ENCODE measurements at places on chromosomes 7 and 10.

DNA sequence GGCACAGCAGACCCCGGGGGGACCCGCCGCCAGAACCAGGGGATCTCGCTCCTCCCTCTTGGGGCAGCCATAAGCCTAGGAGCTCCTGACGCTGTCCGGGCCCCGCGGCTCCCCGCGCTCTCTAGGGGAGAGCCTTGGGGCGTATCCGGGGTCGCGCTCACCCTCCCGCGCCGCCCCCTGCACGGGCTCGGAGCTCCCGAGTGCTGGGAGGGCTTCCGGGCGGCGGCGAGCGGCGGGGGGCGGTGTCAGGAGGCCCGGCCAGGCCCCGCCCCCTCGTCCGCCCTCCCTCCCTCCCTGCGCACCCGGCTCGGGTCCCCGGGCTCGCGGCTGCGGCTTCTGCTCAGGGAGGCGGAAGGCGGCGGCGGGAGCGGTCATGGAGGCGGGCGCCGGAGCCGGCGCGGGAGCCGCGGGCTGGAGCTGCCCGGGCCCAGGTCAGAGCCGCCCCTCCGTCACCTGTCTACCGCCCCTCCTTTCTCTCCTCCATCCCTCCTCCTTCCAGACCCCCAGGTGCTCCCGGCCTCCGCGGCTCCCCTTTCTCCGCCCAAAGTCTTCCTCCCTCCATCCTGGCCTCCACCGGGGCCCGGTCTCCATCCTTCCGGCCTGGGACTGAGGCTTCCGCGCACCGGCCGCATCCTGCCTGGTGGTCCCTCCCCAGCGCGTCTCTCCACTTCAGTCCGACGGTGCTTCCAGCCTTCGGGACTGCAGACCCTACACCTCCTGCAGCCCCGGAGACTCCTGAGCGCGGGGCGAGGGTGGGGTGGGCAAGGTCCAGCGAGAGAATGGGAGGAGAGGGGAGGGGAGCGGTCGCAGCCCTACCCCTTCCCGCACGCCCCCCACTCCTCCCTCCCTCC lies at the start of gene CCDC136:
Gene CCDC136 (plus strand): TSS at position 848 of the 851 bp plus-strand sequence. CDS start 444 bp downstream, outside the sequence.
- DNase-seq: peak; percentile 91

DNA sequence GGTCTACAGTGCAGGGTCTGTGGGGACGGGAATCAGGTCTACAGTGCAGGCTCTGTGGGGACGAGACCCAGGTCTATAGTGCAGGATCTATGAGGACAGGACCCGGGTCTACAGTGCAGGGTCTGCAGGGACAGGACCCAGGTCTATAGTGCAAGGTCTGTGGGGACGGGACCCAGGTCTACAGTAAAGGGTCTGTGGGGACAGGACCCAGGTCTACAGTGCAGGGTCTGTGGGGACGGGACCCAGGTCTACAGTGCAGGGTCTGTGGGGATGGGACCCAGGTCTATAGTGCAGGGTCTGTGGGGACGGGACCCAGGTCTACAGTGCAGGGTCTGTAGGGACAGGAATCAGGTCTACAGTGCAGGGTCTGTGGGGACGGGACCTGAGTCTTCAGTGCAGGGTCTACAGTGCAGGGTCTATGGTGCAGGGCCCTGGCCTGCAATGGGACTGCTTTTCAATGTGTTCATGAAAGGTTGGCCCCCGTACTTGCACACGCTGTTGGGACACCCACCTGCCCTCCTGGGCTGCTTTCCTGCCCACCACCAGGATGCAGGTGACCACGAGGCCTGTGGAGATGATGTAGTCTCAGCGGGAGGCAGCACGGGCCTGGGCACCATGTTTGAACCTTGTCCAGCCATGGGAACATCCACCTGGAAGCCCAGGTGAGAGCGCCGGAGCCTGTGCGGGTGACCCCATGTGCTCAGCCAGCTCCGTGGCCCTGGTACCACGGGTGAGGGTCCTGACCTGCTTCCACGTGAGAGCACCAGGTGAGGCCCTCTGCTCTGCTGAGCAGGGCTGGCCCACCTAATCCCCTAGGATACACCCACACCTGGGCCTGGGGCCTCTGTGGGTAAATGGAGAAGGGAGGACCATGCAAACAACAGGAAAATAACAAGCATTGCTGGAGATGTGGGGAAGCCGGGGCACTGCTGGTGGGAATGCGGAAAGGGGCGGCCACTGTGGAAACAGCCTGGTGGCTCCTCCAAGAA lies 91.4 kb upstream of the DIP2C start:
- no peak for DNase-seq

DNA sequence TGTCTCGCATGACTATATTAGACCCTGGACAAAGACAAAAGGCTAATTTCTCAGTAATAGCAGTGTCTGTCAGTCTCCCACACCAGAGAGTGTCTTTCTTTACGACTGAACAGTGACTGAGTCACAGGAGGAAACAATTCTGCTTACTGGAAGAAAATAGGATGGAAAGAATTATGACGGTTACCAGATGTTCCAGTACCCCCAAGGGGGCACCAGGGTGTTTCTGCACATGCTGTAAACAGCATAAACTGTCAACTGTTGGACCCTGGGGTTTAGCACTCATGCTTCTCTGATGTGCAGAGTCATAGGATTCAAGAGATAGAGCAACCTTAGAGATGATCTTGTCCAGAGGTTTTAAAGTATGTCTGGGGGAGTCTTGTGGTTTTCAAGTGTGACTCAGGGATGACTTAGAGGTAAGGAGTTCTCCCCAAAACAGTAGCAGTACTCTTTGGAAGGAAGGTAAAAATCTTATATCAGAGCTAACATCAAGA lies 291.7 kb downstream of the THSD7A start:
- no peak for DNase-seq

- no peak for DNase-seq
Measured at GRCh38 chr10:44807451-44807850, 103.7 kb upstream of the TMEM72 start.

DNA sequence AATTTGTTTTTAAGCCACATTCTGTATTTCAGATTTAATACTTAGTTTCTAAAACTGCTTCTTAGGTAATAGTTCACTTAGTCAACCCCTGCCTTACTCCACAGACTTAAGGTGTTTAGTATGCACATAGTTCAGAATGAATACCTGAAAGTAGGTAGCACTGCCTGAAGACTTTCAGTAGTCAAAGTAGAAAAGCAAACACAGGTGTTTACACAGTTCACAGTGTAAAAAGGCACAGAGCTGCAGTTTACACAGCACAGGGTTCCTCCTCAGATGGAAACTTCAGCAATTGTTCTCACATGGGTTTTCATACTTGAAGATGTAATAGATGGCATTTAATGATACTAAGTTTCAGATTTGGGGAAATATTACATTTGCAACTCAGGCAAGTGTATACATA lies 3.1 kb upstream of the PKD1L1 start:
- no peak for DNase-seq

DNA sequence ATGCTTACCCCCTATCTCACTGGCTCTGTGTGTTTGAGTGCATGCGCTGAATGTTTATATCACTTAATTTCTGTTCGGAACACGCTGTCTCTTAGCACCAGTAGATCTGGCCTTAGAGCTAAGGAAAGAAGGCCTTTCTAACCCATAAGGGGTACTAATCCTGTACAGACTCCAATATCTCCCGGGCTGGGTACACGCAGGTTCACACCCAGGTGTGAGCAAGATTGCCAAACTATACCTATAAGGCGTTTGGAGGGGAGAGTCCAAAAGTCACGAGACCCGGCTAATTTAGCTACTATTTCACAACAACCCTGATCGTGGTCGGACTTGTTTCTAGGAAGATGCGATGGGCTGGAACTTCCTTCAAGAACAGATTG lies 727 bp upstream of the PDSS1 start:
- no peak for DNase-seq

DNA sequence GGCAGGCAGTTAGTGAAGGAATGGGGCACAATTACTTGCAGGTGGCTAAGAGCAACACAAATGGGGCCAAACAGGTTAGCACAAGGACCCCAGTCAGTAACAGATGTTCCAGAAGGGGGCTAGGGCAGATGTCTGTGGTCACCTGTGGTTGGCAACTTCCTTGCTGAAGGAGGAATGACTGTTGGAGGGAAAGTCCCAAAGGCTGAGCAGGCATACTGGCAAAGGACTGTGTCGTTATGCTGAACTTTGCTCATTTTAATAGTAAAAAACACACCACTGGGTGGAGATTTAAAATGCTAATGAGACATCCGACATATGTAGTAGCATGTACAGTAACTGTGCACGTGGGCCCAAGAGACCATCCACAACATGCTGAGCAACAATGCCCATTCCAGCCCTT lies 511.6 kb downstream of the CALN1 start:
- no peak for DNase-seq

DNA sequence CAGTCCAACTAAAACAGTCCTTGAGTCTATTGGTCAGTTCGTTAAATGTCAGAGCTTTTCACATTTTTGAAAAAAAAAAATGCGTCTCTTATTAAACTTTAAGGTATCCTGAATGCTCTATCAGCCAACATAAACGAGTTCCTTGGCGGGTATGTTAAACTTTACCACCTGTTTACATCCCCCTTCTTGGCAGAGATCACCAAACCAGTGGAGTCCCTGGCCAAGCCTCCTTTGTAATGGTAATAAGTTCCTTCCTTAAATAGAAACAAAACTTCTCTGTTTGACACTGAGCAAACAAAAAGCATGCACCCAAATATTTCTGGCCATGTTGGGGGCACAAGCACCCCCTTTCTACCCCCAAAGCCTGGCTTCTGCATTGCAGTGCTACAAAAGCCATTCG lies 3.2 kb downstream of the TRIL start:
- DNase-seq: no peak

DNA sequence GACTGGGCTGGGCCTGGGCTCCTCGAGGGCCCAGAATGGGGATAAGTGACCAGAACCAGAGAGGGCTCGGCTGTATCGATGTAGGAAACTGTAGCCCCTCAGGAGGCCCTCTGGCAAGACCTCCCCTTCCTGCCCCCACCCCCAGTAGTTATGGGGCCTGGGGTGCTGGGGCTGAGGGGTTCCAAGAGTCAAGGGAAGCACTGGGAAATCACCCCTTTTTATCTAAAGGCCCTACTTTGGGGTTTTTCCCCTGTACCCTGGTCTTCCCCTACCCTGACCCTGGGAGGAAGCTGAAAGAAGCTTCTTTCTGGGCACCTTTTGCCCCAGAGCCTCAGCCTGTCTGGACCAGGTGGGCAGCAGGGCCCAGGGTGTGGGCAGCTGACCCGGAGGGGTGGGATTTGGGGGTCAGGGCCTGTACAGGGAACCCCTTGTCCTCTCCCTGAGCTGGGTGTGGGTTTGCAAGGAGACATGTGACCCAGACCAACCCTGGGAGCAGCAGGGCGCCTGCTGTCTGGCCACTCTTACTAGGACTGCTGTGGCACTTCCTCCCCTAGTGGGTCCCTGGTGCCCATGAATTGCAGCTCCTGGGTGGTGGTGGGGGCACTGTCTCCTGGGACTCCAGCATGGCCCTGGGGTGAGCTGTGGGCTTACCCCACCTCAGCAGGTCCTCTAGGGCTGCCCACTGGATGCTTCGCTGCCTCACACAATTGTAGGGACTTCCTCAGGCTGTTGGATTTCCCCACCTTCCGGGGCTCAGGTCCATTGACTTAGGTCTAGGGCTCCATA lies 1.5 kb downstream of the IRF5 start:
- no peak for DNase-seq

- no peak for DNase-seq
Measured at GRCh38 chr7:132352800-132353199, 223.5 kb downstream of the PLXNA4 start.

DNA sequence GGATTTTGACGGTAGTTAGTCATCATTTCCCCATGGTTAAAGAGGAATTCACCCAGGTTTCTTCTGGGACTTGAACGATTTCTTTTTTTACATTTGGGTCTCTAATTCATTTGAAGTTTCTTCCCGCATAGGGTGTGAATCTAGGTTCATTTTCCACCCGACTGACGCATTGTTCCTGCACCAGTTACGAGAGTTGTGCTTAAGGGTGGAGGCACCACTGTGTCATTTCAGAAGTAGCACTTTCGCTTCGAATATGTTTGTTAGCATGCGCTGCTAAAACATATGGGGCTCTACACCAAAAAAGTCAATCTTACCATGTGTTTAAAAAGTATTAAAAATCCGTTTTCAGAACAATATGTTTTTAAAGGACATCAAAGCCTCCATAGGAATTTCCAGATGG lies 140.3 kb downstream of the VIPR2 start:
- no peak for DNase-seq

DNA sequence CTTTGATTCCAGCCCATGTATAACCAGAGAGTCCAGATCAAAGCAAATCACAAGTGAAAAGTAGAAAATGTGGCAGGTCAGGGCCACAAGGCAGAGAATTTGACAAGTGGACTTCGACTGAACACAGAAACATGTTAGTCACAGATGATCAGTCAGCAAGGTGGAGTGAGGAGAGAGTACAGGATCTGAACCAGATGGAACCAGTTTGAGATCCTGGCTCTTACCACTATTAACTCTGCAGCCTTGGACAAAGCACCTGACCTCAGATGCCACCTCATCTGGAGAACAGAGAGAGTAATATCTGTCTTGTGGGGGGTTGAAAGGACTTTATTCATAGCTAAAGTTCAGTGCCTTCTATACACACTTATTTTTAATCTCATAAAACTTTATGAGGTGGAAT lies 4.4 kb downstream of the MRLN start:
- no peak for DNase-seq

GRCh38 chr10:102505462-102506115 lies 1.8 kb downstream of the SUFU start:
- DNase-seq: no peak

GRCh38 chr10:53064614-53065013 lies 292.0 kb upstream of the MBL2 start:
- DNase-seq: no peak

DNA sequence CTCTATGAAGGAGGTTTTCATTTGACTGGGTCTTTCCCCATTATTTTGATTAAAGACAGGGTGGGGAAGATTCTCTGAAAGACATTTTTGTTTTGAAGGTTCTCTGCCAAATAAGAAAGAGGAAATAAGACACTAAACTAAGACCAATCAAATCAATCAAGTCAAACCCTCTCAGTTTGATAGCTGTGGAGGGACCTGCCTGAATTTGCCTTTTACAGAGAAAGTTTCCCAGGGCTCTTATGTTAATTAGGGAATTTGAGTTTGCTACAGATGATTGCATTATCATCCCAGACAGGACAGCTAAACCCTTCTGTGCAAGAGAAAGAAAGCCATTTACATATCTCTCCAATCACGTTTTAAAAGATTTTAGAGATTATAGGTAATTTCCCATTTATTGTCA lies 80.0 kb downstream of the CSTF2T start:
- DNase-seq: no peak

- no peak for DNase-seq
Measured at GRCh38 chr10:5323446-5323845, 41.3 kb upstream of the UCN3 start.

GRCh38 chr7:51026341-51026740 lies 243.6 kb upstream of the GRB10 start:
- no peak for DNase-seq

- DNase-seq: peak; percentile 73
Measured at GRCh38 chr7:129271500-129272355, 46.9 kb downstream of the AHCYL2 start.
